Activated CD4-positive, alpha-beta memory T cell treated with anti-CD3 and anti-CD28 coated beads, Interleukin-2, amount 10 ng/mL, durations not matched to agents 7 days and 5 days (primary cell): ENCODE measurements at places on chromosomes 1 and 21.
A peak's percentile ranks its signal among the peaks of the same experiment; 100 is the strongest.

- DNase-seq = no peak
Measured at GRCh38 chr1:100936194-100936967, 40.5 kb downstream of the SLC30A7 start.

DNA sequence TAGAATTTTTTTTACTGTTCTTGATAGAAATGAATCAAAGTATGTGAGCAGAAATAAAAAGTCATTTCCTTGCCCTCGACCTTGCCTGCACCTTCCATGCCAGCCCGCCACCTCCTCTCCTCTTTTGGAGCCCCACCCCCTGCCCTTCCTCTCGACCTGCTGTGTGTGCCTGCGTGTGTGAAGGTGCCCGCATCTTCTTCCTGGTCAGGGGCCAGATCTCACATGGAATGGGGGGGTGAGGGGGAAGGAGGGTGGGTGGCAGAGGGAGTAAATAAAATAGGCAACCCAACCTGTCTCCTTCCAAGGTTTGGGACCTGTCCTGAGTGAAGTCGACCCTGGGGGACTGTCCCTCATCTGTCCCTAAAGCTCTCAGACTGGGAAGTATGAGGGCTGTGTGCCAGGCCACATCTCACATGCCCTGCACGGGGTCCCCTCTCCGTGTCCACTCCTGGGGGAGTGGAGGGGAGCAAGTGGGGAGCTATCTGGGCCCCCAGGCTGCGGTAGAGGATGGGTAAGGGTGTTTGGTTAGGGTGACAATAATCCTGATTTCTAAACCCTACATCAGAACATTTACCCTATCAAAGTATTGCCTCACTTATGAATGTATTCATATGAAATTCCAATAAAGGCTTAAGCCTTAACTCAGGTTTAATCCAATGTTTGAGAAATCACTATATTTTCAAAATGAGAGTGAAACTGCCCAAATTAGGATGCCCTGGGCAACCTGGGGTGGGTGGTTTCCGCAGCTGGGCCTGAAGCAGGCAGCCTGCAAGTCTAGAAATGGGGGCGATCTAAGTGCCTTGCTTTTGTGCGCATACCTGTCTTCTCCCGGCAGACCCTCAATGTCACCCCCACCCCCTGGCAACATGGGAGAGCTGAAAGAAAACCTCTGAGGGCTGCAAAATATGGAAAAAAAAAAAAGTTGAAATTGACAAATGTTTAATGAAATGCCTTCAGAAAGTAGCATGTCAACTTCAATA lies 15.4 kb downstream of the AMPD2 start:
- H3K4me1 ChIP-seq = peaks cover 18% of the 10 kb centered on the region
- peak; percentile 35 for DNase-seq
- peaks cover 11% of the 10 kb centered on the region for H3K36me3 ChIP-seq
- peaks cover 1% of the 10 kb centered on the region for H3K27me3 ChIP-seq
- H3K4me3 ChIP-seq = no peak overlapping the region
- H3K27ac ChIP-seq = no peak overlapping the region

GRCh38 chr1:94000510-94001282 lies 91.5 kb upstream of the GCLM start:
- no peaks in the 10 kb centered on the region for H3K36me3 ChIP-seq
- H3K4me1 ChIP-seq = peaks cover 3% of the 10 kb centered on the region
- H3K4me3 ChIP-seq = no peak overlapping the region
- H3K27me3 ChIP-seq = peaks cover 35% of the 10 kb centered on the region
- no peak for DNase-seq

GRCh38 chr1:20119347-20119746 lies at the start of gene PLA2G2D:
PLA2G2D (minus strand) TSS chr1:20119536; CDS start chr1:20119498, 38 bp downstream.
- no peak for DNase-seq
- H3K4me1 ChIP-seq = no peaks in the 10 kb centered on the region

- no peak overlapping the region for H3K4me3 ChIP-seq
- no peaks in the 10 kb centered on the region for H3K36me3 ChIP-seq
- peaks cover 2% of the 10 kb centered on the region for H3K27me3 ChIP-seq
- H3K4me1 ChIP-seq = peaks cover 7% of the 10 kb centered on the region
- H3K27ac ChIP-seq = no peak overlapping the region
Measured at GRCh38 chr1:25768999-25769398, 31.0 kb upstream of the SELENON start.

- DNase-seq = peak; percentile 85
- H3K27me3 ChIP-seq = no peaks in the 10 kb centered on the region
- H3K4me1 ChIP-seq = peaks cover 36% of the 10 kb centered on the region
- H3K4me3 ChIP-seq = no peak overlapping the region
Measured at GRCh38 chr1:156725683-156726280, 2.5 kb upstream of the METTL25B start.

GRCh38 chr1:119327450-119328155 lies 41.0 kb upstream of the HAO2 start:
- H3K4me1 ChIP-seq = peaks cover 15% of the 10 kb centered on the region
- H3K27ac ChIP-seq = no peak overlapping the region
- peaks cover 2% of the 10 kb centered on the region for H3K27me3 ChIP-seq

GRCh38 chr1:2072109-2072806 lies 22.0 kb downstream of the PRKCZ start:
- H3K27ac ChIP-seq = no peak overlapping the region
- H3K4me1 ChIP-seq = no peaks in the 10 kb centered on the region
- no peak for DNase-seq

GRCh38 chr1:93592551-93592949 lies 89.1 kb downstream of the BCAR3 start:
- H3K27me3 ChIP-seq = peaks cover 9% of the 10 kb centered on the region
- peaks cover 20% of the 10 kb centered on the region for H3K4me1 ChIP-seq
- H3K36me3 ChIP-seq = no peaks in the 10 kb centered on the region
- no peak overlapping the region for H3K4me3 ChIP-seq

DNA sequence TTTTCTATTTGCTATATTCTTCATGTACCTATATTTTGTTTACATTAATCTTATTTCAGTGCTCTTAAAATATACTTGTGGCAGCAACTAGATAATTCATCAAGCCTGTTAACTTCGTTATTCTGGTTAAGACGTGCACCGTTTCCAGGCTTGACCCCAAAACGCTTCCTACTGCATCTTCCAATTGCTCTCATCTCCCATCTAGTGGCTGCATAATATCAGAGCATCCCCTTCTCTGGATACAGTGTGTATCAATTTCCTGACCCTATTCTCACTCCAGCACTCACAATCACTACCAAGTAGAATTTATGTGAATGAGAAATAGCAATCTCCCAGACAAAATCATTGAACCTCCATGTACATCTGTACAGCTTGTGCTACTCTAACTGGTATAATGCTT lies 1280.3 kb upstream of the B3GALT2 start:
- no peaks in the 10 kb centered on the region for H3K4me1 ChIP-seq
- H3K36me3 ChIP-seq = no peaks in the 10 kb centered on the region
- no peak overlapping the region for H3K27ac ChIP-seq

DNA sequence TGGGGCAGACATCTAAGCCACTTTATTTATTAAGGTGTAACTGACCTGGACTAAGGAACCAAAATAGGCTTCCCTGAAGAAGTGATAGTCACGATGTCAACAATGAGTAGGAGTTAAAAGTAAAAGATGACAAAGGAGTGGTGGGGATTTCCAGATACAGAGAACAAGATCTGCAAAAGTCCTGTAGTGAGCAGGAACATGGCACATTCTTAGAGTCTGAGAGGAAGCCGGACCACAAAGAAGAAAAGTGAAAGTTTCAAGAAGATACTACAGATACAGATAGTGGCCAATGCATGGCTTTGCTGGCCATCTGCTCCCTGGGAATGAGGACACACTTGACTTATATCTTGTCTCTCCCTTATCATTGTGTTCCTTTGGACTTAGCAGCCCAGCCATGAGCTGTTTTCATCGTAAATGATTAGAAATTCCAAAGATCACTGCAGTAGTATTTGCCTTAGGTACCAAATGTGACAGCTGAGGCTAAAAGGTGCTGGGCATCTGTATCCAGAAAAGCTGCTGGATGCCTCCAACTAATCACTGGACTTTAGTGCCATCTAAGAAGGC lies 302.4 kb upstream of the NR5A2 start:
- peaks cover 8% of the 10 kb centered on the region for H3K27me3 ChIP-seq
- H3K4me1 ChIP-seq = no peaks in the 10 kb centered on the region

DNA sequence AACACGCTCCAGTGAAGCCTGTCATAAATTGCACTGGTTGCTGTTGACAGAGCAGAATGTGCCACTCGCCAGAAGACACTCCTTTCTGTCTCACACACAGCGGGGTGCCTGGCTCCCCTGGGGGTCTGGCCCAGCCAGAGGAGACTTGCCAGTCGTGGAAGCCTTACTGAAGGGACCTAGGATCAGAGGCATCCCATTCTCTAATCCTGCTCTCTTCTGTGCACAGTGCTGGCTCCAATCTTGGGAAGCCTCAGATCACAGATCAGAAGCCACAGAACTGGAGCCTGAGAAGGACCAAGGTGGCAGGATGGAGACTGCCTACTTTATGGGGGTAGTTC lies 1.4 kb downstream of the SLC9A1 start:
- H3K36me3 ChIP-seq = peaks cover 4% of the 10 kb centered on the region
- H3K27me3 ChIP-seq = no peaks in the 10 kb centered on the region
- peak overlapping the region; percentile 88 for H3K4me3 ChIP-seq
- peak; percentile 20 for DNase-seq
- H3K27ac ChIP-seq = peak overlapping the region; percentile 38

DNA sequence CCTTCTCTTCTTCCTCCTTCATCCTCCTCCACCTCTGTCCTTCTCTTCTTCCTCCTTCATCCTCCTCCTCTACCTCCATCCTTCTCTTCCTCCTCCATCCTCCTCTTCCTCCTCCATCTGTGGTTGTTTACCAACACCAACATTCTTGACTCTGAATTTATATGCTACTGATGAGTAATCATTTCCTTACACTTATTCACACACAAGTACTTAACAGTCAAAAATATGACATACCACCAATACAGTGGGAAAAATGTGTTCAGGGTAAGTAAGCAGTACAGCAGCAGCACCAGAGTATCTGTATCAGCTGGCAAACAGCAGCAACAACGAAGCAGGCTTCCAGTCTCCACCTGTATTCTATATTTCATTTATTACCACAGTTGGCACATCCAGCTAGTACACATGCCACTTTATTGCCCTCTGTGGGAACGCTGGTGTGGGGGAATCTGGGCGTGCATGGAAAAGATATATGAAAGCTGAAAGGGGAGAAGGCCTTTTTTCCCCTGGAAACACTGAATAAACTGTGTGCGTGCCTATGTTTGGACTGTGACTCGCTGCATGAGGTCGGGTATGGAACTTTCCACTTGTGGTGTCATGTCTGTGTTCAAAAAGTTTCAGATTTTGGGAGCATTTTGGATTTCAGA lies 16.0 kb downstream of the ADSS2 start:
- peaks cover 22% of the 10 kb centered on the region for H3K4me1 ChIP-seq
- H3K36me3 ChIP-seq = peaks cover 35% of the 10 kb centered on the region
- no peak overlapping the region for H3K4me3 ChIP-seq
- no peak for DNase-seq

DNA sequence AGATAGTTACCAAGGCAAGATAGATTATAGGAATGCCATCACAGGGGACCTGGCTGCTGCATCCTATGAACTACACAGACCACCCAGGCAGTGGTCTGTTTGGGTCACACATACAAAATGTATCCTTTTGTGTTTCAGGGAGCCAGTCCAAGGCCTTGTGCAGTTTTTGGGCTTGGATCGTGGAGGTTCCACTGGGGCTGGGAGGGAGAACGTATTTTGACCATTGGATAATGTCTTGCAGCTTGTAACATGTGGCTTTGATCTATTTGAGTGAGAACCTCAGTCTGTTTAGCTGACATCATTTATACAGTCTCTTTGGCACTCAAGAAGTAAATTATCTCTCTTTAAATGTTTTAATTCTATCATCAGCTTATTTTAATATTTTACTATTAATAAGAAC lies 147.3 kb downstream of the DUSP10 start:
- no peak overlapping the region for H3K4me3 ChIP-seq
- H3K27ac ChIP-seq = no peak overlapping the region
- H3K4me1 ChIP-seq = no peaks in the 10 kb centered on the region
- H3K27me3 ChIP-seq = no peaks in the 10 kb centered on the region
- no peak for DNase-seq

GRCh38 chr1:43069461-43070050 lies 102.5 kb downstream of the EBNA1BP2 start:
- DNase-seq = no peak
- H3K27ac ChIP-seq = no peak overlapping the region
- H3K36me3 ChIP-seq = no peaks in the 10 kb centered on the region
- no peak overlapping the region for H3K4me3 ChIP-seq

- H3K4me3 ChIP-seq = no peak overlapping the region
- DNase-seq = no peak
- H3K27ac ChIP-seq = no peak overlapping the region
Measured at GRCh38 chr1:184223216-184223615, 163.6 kb upstream of the C1orf21 start.

DNA sequence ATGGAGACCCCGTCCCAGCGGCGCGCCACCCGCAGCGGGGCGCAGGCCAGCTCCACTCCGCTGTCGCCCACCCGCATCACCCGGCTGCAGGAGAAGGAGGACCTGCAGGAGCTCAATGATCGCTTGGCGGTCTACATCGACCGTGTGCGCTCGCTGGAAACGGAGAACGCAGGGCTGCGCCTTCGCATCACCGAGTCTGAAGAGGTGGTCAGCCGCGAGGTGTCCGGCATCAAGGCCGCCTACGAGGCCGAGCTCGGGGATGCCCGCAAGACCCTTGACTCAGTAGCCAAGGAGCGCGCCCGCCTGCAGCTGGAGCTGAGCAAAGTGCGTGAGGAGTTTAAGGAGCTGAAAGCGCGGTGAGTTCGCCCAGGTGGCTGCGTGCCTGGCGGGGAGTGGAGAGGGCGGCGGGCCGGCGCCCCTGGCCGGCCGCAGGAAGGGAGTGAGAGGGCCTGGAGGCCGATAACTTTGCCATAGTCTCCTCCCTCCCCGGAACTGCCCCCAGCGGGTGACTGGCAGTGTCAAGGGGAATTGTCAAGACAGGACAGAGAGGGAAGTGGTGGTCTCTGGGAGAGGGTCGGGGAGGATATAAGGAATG lies 505 bp downstream of the LMNA start:
- peak overlapping the region; percentile 95 for H3K4me3 ChIP-seq
- H3K27me3 ChIP-seq = peaks cover 17% of the 10 kb centered on the region
- H3K36me3 ChIP-seq = peaks cover 3% of the 10 kb centered on the region
- H3K27ac ChIP-seq = peak overlapping the region; percentile 64
- H3K4me1 ChIP-seq = peaks cover 51% of the 10 kb centered on the region
- DNase-seq = no peak
